Fibroblast of gingiva (primary cell): ENCODE measurements at places on chromosomes 1 and 21.

- no peak for DNase-seq
Observed at GRCh38 chr1:221488550-221488949, 253.3 kb downstream of the DUSP10 start.

GRCh38 chr1:209624558-209625549 lies 27.4 kb downstream of the LAMB3 start:
- DNase-seq = no peak

DNA sequence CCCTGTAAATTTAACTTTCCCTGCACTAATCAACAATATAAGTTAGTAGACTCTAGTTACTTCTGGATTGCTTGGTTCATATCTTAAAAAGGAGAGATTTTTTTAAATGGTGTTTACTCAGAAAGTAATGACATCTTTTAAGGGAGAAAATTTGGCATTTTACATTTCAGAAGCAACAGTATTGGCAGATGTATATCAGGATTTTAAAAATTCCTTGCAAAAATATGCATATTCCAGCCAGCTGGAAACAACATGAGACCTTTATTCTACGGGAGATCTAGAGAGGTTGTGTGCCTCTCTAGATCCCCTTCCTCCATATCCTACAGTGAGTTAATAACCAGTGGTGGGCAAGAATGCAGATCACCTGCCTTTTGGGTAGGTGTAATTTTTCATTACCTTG lies 848.2 kb downstream of the USP25 start:
- no peak for DNase-seq

DNA sequence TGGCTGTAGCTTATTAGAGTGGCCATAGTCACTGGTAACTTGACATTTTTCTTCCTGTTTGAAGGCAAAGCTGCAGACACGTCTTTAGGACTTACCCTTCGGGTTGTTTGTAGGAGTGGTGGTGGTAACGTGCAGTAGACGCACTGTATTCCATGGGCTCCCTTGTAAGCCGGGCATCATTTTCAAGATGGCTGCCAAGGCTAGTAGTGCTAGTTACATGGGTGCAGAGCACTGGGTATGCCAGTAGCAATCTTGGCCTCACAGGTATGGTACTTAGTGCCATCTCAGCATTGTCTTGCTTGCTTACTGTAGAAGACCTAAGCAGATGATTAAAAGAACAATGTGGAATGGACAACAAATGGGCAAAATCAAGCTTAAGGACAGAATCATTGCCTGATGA lies 1.9 kb downstream of the YBX1 start:
- peak; percentile 7 for DNase-seq

GRCh38 chr1:169928438-169929209 lies 34.9 kb upstream of the SCYL3 start:
- peak; percentile 63 for DNase-seq

DNA sequence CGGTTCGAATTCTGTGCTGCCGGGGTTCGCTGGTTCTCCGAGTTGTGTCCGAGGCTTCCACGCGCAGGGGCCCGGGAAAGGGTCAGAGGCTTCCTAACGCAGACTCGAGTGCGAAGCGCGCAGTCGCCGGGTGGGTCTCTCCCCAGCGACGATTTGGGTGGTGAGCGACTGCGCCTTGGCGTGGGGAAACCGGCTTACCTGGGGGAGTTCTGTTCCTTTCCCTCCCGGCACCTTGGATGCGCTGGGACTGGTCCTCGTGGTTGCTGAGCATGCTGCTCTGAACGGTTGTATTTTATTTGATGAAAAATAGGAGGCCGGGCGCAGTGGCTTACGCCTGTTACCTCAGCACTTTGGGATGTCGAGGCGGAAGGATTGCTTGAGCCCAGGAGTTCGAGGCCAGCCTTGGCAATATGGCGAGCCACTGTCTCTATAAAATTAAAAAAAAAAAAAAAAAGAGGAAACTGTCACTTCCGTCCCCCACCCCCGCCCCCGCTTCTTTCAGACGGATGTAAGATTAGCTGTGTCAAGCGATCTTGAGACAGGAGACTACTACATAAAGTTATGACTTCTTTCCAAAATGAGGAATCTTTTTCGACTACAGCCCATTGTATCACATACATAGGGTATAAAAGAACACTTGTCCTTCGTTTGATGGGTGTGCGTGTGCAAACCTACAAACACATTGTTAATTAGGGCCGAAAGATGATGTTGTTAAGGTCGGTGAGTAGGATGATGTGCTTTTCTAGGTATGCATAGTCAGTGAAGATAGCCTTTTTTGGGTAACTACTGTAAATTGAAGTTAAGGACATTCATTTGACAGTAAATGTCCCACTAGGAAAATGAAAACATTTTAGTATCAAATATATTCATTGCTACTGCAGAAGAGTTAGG lies at the start of gene CCDC18:
CCDC18 (plus strand) TSS at position 2 of the 891 bp plus-strand sequence. CDS start 2,638 bp downstream, outside the sequence.
- no peak for DNase-seq

- no peak for DNase-seq
Observed at GRCh38 chr21:44020551-44020950, 8.4 kb downstream of the TRAPPC10 start.

GRCh38 chr1:182332261-182333060 lies 59.1 kb downstream of the GLUL start:
- no peak for DNase-seq

- peak; percentile 49 for DNase-seq
Observed at GRCh38 chr1:240234485-240235210, 143.0 kb downstream of the FMN2 start.

GRCh38 chr1:17462669-17463068 lies 23.2 kb upstream of the RCC2 start:
- DNase-seq = no peak

DNA sequence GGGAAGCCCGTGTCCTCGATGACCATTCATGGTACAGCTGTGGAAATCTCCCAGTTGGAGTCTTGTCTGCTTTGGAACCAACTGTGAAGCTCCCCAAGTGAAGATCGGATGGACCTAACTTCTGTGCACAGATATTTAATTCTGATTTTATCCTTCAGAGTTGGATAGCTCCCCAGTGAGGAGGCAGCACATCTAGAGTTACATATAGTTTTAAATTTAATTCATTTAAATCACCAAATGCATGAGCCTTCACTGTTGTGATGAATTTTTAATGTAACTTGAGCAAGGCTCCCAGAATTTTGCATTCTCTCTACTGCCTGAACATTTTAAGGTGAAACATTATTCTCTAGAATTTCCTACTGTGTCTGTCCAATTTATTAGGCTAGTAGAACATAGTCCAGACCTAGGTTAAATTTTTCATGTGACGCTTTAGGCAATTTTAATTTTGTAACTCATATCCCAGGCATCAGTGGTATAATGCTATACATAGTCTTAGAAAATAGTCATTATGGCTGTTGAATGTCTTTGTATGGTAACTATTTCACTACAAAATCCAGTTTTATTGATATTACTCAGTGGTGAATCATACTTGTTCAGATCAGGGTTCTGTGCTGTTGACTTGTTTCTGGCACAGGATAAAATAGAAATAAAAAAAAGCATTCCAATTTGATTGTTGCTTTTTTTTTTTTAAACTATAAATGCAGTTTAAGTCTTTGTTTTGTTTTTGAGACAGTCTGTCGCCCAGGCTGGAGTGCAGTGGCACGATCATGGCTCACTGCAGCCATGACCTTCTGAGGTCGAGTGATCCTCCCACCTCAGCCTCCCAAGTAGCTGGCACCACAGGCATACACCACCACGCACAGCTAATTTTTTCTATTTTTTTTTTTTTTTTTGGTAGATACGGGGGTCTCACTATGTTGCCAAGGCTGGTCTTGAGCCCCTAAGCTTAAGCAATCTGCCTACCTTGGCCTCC lies 66.9 kb downstream of the PRDM2 start:
- DNase-seq = peak; percentile 19

DNA sequence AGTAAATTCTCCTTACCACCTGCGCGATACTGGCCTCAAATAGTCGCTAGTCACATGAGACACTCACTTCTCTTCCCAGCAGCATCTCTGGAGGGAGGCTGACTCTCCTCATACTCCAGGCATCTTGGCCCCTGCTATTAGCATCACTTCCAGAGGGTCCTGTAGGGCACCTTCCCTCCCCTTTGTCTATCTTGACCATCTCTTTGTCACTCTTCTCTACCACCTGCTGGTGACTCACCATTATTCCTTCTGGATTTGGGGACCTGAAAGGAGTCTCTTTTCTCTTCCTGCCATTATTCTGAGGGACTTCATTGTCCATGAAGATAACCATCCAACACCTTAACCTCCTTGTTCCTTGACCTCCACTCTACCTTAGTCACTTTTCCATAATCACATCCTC lies 31.7 kb upstream of the GPR37L1 start:
- DNase-seq = no peak
